ENCODE measurements at places on chromosomes 6 and 20.

DNA sequence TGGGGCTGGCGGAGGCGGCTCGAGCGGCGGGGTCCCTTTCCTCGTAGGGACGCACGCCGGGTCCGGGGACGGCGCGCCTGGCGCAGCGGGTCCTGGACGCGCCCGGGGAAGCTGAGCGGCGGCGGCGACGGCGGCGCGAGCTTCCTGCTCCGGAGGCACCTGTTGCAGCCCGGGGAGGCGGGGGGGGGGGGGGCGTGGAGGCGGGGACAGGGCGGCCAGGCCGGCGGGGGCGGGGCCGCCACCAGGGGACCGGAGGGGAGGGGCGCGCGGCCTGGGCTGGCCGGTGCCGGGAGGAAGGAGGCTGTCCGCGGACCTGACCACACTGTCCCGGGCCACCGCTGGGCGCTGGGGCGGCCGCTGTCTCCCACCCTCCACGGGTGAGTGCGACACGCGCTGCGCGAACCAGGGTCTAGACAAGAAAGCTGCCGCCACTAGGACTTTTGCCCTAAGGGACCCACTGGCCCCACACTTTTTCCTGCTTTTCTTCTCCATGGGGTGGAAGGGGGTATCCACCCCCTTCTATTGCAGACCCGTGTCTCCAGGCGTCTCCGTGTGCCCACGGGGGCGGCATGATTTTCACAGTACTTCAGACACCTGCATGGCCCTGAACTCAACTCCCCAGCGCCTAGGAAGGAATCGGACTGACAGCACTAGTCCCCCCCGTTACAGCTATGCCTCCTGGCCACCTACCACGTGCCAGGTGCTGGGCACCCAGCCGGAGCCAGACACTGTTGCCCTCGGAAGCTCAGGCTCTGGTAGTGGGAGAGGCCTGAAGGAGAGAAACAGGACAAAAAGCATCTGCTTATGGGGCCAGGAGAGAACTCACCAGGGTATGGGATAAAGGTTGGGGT, at the start of gene NFATC2:
Gene NFATC2 (minus strand): TSS at position 149 of the 851 bp plus-strand sequence. CDS start 220 bp downstream, outside the sequence.
- DNase-seq: no peak

DNA sequence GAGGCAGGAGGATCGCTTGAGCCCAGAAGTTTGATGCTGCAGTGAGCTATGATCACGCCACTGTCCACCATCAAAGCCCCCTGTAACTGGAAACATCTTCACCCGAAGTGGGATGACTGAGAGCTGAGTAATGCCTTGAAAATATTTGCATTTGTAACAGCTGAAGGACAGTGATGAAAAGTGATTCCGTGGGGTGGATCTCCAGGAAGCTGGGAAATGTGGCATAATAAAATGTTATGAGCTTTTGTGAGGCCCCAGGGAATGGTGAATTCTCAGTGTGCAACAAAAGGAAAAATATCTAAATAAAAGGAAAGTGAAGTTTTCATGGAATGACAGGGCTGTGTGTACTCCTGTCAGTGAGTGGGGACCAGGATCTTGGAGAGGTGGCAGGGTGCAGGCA, 92.0 kb downstream of the JAG1 start:
- no peak for DNase-seq

DNA sequence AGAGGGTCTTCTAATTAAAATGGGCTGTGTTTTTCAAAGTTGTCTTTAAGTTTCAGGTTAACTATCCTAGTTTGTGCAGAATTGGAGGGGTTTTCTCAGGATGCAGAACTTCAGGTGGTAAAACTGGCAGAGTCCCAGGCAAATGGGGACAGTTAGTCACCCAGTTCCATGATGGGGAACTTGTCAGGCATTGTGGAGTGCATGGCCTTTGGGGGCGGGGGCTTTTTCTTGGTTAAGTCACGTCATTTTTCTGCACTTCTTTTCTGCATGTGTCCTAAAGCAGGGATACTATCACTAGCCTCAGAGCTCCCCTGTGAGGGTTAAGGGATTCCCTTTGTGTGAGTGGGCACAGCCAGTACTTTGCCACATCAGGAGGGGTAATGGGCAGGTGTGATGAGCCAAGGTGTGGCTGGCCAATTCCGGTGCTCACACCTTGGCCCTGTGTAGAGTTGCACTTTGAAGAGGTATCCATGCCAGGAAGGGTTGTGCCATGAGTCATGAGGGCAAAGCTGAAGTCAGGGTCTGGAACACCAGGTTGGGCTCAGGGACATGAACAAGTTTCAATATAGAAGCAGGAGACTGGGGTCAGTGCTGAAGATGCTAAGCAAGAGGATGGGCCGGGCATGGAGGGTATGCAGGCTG, 126.0 kb upstream of the RREB1 start:
- DNase-seq: no peak

DNA sequence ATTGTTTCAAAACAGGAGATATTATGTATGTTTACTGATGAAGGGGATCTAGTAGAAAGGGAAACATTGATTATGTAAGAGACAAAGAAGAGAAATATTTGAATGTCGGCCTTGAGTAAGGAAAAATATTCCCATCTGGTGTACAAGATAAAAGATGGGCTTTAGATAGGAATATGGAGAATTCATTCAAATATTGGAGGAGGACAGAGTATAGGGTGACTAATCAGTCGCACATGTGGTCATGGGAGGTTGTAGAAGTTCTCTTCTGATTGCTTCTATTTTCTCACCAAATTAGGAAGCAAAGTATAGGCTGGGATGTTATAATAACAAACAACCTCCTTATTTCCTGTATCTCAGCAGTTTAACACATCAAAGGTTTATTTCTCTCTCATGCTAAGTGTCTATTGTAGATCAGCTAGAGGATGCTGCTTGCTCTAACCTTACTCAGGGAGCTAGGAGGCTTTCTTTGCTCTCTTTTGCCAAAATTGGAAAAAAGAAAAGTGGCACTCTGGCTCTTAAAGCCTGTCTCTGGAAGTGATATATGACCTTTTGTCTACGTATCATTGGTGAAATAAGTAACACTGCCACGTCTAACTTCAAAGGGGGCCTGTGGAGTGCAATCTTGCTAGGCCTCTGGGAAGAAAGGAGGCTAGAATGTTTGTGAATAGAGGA, 1.2 kb upstream of the HDDC2 start:
- DNase-seq: peak; percentile 10

DNA sequence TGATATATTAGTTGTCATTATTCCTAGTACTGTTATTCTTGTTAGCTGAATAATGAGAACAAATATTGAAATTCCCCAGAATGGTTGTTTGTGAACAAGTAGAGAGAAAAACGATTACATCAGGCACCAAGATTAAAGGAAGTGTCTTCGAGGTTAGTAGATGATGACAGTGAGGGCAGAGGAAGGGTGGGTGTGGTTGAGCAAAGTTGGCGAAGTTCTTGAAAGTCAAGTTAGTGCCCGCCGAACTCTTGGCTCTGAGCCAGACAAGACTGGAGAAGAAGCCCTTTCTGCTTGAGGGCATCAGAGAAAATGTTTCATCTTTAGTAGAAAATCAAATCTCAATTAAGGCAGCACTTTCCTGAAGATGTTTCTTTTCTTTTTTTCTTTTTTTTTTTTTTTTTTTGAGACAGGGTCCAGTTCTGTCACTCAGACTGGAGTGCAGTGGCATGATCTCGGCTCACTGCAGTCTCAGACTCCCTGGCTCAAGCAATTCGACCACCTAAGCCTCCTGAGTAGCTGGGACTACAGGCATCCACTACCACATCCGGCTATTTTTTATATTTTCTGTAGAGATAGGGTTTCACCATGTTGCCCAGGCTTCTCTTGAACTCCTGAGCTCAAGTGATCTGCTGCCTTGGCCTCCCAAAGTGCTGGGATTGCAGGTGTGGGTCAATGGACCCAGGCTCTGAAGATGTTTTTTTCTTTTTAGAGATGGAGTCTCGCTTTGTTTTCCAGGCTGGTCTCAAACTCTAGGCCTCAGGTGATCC, 77.1 kb downstream of the SGK1 start:
- peak; percentile 93 for DNase-seq

GRCh38 chr6:20833881-20834515, 299.7 kb downstream of the CDKAL1 start:
- DNase-seq: no peak

DNA sequence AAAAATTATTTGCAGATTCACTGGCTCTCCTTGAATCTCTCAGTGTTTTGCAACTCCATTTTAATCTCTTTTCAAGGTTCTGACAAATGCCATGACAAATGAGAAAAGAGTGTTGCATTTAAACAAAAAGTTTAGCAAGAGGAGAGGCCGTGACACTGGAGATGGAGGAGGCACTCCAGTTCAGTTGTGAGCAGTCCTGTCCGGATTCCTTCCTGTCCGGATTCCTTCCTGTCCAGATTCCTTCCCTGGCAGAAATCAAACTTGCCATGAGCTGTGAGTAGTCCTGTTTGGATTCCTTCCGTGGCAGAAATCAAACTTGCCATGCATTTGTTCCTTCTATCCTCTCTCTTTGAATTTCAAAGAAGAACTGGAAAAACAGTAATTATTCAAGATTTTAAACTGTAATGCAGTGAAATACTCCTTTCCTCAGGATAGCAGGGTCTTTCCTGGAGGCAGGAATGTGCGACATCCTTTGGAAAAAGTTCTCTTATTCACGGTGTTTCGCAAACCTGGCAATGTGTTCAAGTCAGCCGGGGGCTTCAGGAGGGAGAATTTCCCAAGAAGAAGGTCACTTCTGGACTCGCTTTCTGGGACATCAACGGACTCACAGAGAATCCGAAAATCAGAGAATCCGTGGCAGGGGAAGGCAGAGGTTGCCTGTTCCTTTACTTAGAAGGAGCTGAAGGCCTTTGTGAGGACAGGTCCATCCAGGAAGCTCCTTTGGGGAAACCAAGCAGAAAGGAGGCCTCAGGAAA, 48.7 kb upstream of the DACT2 start:
- no peak for DNase-seq

DNA sequence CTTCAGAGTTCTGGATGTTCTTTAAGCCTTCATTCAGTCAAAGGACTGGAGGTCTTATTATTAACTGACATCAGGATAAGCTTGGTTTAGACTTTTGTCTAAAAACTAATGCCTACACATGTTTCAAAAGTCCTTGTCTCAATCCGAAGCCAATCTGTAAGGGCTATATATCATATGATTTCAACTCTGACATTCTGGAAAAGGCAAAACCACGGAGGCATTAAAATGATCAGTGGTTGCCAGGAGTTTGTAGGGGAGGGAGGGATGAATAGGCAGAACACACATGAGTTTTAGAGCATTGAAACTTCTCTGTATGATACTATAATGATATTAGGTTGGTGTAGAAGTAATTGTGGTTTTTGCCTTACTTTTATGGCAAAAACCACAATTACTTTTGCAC, 1285.8 kb upstream of the CITED2 start:
- no peak for DNase-seq

GRCh38 chr20:36670665-36671357, 24.8 kb upstream of the SLA2 start:
- DNase-seq: no peak

- DNase-seq: no peak
These were observed 50.2 kb upstream of the SENP6 start for GRCh38 chr6:75551367-75551952.
